Femur (tissue), 1 donor: ENCODE measurements at places on chromosomes 5 and 9.
A peak's percentile ranks its signal among the peaks of the same experiment; 100 is the strongest.

GRCh38 chr9:137705443-137705863 is 86.6 kb downstream of the EHMT1 start:
- DNase-seq: no peak

DNA sequence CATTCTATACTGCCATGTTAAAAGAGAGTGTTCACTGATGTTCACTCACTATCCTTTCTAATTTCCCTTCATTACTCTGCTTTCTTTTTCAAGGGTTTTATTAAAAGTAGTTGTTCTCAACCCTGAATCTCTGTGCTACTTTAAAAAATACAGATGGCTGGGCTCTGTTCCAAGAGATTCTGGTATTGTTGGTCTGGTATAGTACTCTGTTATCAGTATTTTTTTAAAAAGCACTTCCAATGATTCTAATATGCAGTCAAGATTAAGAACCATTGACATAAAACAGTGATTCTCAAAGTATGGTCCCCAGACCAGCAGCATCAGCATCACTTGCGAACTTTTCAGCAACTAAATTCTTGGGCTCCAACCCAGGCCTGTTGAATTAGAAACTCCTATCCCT is 77.0 kb upstream of the STARD4 start:
- no peak for DNase-seq

DNA sequence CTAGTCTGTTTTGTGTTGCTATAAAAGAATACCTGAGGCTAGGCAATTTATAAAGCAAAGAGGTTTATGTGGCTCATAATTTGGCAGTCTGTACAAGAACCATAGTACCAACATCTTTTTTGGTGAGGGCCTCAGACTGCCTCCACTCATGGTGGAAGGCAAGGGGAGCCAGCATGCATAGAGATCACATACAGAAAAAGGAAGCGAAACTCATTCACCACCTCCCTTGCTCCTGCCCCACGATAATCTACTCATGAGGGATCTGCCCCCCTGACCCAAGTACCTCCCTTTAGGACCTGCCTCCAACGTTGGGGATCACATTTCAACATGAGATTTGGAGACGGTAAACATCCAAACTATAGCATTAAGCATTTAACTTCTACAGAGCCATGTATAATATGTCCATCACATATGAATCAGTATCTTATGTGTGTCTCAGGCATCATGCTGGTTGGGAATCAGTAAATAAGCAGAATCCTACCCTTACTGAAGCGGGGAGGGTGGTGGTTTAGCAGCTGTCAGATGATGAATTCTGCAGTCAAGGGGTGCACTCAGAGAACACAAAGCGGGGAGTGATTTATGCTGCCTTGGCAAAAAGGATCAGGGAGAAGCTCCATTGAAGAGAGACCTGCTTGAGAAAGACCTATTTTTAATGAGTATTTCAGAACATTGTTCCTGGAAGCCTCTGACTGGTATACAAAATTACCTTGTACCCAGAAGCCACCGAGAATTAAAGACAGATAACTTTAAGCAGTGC is 34.8 kb downstream of the HMGXB3 start:
- DNase-seq: no peak

DNA sequence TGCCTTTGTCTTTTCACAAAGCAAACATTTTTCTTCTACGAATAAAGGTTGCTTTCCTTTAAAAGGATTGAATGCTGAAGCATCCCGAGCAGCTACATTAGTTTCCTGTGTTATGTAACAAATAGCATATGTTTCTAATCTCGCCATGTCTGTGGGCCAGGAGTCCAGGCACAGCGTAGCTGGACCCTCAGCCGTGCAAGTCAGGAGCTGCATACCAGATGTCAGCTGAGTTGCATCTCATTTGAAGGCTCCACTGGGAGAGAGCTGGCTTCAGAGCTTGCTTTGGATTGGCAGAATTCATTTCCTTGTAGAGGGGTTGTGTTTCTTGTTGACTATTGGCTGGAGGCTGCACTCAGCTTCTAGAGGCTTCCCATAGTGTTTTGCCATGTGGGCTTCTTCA is 16.0 kb upstream of the GOLPH3 start:
- DNase-seq: peak; percentile 90

GRCh38 chr5:158212237-158212636 is 353.3 kb upstream of the CLINT1 start:
- DNase-seq: no peak

GRCh38 chr9:96086936-96087571 is 211.6 kb downstream of the ERCC6L2 start:
- no peak for DNase-seq

GRCh38 chr5:143434261-143435209 is 31.0 kb upstream of the NR3C1 start:
- no peak for DNase-seq

GRCh38 chr5:139971202-139971725 is 71.8 kb downstream of the NRG2 start:
- DNase-seq: no peak

DNA sequence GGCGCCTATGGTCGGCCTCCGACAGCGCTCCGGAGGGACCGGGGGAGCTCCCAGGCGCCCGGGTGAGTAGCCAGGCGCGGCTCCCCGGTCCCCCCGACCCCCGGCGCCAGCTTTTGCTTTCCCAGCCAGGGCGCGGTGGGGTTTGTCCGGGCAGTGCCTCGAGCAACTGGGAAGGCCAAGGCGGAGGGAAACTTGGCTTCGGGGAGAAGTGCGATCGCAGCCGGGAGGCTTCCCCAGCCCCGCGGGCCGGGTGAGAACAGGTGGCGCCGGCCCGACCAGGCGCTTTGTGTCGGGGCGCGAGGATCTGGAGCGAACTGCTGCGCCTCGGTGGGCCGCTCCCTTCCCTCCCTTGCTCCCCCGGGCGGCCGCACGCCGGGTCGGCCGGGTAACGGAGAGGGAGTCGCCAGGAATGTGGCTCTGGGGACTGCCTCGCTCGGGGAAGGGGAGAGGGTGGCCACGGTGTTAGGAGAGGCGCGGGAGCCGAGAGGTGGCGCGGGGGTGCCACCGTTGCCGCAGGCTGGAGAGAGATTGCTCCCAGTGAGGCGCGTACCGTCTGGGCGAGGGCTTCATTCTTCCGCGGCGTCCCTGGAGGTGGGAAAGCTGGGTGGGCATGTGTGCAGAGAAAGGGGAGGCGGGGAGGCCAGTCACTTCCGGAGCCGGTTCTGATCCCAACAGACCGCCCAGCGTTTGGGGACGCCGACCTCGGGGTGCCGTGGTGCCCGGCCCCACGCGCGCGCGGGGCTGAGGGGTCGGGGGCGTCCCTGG is 561 bp downstream of the DAPK1 start:
- peak; percentile 65 for DNase-seq

DNA sequence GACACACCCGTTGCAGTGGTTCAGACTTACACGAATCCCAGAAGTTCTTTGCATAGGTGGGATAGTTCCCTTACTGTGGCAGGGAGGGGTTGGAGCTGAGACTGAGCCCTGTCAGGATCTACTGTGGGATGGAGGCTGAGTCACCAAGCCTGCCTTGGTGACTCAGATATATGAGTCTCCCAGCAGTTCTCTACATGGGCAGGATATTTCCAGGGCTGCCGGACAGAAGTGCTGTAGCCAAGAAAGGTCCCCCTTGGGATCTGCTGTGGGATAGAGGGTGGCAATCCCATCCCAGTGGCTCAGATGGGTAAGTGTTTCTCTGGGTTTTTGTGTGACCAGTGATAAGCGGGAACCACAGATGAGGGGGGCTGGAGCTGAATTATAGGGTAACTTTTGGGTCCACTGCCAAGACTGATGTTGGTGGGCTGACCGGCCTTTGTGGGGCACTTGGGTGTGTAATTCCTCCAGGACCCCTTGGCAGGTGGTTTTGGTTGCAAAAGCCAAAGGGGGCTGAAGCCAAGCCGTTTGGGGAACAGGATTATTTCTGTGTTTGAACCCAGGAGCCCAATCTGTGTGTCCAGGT is 18.7 kb downstream of the XRCC4 start:
- DNase-seq: peak; percentile 48

GRCh38 chr9:36169708-36170107 is 520 bp downstream of the CCIN start:
- no peak for DNase-seq

- DNase-seq: no peak
These were observed 680.0 kb downstream of the BRINP1 start for GRCh38 chr9:118689280-118689679.

GRCh38 chr9:21413624-21414023 is 4.7 kb downstream of the IFNA8 start:
- no peak for DNase-seq

DNA sequence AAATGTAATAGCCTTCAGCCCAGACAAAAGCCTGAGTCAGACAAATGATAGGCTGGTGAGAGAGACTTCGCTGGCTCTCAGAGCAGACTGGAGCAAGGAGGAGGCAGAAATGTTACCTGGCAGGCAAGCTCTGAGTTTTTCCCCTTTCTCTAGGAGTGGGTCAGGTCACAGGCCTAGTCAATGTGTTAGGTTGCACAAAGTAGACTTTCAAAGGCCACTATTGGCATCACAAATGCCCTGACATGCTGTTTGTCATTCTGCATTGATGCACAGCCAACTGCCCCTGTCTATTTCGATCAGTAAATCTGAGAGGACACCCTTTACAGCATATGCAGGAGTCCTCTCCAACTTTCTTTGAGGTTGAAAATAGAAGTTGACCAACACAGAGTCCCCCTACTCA is 15.5 kb upstream of the C1QTNF3 start:
- no peak for DNase-seq

GRCh38 chr9:113592876-113593575 is 129.5 kb downstream of the RGS3 start:
- no peak for DNase-seq

DNA sequence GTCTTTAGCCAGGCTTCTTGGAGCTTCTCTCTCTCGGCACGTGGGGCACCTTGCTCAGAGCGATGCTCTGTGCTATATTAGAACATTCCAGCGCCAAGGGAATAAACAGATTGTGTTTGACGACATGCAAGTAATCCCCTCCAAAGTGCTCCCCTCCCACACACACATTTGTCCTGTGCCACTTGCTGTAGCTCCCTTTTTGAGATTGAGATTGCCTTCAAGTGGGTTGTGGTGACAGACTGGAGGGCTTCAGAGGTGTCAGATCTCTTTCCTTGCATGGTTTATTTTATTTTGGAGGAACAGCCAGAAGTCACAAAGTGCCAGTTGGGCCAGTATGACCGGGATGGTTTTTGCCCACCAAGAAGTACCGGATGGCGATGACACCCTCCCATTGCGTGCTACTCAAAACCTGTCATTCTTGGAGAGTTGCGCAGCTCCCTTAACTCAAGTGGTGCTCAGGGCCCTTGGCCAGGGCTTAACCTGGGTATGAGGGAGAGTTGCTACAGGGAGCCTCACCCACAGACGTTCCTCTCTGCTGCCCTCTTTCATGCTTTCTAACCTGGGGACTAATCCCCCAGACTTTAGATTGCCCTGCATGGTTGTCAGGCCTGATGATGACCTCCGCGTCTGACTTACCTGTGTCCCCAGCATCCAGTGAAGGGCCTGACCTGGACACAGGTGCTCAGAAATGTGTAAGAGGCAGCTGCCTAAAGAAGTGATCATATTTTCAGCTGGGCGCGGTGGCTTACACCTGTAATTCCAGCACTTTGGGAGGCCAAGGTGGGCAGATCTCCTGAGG is 18.8 kb upstream of the RPL26L1 start:
- DNase-seq: no peak

DNA sequence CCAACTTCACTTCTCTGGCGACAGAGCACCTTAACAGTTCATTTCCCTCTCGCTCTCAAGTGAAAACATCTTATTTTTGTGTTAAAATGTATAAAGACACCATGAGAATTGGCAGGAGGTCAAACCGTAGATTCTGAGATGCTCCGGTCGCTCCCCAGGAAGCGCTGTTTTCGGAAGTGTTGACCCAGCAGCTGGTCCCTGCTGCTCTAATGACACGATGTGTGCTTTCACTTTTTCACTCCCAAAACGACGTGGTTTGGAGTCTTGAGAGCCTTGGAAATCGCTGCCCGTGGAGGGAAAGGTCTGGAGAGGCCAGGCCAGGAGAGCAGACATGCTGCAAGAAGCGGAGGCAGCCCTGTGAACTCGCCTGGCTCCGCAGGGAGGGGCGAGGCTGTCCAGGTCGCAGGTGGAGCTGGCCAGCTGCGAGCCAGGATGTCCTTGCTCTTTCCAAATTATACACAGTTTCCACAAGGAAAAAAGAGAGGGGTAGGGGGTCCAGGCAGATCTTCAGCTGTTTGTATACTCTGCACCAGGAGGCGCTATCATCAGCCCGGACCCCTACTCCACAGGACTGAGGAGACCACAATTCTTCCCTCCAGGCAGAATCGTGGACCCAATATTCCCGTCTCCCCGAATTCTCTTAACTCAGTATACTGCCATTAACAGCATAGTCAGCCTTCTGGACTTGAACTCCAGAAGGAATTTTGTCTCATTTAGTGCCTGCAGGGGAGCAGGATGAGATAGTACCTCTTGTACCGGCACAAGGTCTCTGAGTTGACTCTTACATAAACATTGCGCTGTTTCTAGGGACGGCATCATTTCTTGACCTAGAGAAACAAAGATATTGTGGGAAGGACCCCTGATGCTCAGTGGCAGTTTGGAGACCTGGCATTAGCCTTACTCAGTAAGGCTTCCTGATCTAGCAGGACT is 248.6 kb upstream of the ANKRD55 start:
- peak; percentile 68 for DNase-seq
